ENCODE measurements at places on chromosomes 7 and 10. TPM values are rescaled to one million over a fixed set of nuclear protein-coding genes. Genes with fewer than 3 reads are reported as not detected.

The POLR2J3 gene
- 19.3 TPM for total RNA-seq

The GPR26 gene
- 0.09 TPM for total RNA-seq

The OR6B1 gene
- not detected for total RNA-seq

The CTBP2 gene
- total RNA-seq, result 221 TPM

The NODAL gene
- total RNA-seq, result 6.3 TPM

GRCh38 chr10:22629852-22630233, 84.5 kb downstream of the PIP4K2A start:
- DNase-seq, result no peak

DNA sequence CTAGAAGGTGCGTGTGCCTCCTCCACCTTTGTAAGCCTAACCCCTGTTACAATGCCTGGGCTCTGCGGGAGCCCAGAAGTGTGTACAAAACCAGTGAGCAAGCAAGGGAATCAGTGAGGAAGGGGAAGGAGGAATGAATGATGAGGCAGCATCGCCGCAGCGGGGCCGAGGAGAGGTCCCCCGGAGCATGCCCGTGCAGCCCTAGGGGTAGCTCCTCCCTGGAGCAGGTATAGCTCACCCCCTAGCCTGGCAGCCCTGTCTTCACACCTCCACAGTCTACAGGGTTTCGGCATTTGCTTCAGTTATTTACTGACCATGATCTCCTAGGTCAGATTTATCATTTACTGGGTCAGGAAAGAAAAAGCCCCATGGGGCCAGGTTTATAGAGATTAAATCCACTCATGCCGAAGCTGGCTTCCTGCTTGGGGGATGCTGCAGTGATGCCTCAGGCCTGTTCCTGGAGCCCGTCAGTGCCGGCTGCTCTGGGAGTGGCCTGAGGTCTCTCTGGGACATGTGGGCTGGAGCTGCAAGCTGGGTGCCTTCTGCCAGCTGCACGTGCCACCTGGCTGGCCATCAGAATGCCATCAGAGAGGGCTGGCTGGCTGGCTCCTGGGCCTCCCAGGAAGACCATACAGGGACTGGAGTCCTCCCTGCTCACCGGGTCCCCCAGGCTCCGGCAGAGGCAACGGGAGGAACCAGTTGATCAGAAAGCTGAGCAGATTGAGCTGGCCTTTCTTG, 138.9 kb downstream of the GRK5 start:
- DNase-seq, result no peak

GRCh38 chr7:143199040-143199439, 15.8 kb downstream of the TAS2R39 start:
- DNase-seq, result no peak

DNA sequence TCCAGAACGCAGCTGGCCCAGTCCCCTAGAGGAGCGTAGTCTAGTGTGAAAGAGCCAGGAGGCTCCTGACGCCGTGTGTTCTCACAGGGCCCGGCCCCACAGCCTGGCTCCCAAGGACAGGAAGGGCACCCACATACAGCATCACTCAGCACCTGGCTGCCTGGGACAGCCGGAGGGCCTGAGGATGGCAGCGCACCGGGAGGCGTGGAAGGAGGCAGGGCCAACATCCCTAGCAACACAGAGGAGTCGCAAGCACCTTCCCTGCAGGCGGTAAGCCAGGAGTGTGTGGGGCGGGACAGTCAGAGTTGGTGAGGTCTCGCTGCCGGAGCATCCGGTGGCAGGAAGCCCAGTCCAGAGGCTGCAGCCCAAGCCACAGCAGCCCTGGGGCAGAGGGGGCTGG, 125.8 kb downstream of the MAD1L1 start:
- no peak for DNase-seq

DNA sequence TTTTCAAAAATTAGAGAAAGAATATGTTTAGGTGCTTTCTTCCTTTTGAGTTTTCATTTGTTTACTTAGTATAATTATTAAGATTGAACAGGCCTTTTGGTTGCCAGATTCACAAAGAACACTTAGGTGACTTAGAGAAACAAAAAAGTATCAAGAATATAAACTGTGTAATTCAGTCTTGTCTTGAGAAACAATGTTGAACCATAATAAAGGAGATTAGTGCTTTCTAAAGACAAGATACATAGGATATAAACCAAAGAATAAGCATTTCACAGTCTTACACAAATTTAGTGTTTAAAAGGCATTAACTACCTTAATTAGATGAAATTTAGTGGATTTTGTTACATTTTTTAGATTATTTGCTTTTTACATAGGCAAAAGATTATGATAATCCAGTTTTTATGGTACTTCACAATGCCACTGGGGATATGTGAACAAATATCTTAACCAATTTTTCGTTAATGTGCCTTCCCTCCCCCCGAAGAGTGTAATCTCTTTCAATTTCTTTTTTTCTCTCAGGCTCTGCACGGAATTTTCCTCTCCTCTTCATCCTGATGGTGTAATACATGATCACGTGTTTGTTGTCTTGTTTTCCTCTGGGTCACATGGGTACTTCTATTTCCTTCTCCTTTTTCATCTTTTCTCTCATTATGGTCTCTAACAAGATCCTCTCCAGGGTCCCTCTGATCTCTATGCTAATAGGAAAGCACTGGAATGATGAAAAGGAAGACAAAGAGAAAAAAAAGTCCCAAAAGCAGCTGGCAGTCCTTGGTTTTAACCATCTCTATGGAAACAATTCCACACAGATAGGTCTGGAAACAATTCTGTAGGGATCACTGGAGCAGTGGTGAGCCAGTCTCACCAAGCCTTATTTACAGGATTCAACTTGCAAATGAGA, 3.7 kb upstream of the HNRNPH3 start:
- DNase-seq, result no peak

DNA sequence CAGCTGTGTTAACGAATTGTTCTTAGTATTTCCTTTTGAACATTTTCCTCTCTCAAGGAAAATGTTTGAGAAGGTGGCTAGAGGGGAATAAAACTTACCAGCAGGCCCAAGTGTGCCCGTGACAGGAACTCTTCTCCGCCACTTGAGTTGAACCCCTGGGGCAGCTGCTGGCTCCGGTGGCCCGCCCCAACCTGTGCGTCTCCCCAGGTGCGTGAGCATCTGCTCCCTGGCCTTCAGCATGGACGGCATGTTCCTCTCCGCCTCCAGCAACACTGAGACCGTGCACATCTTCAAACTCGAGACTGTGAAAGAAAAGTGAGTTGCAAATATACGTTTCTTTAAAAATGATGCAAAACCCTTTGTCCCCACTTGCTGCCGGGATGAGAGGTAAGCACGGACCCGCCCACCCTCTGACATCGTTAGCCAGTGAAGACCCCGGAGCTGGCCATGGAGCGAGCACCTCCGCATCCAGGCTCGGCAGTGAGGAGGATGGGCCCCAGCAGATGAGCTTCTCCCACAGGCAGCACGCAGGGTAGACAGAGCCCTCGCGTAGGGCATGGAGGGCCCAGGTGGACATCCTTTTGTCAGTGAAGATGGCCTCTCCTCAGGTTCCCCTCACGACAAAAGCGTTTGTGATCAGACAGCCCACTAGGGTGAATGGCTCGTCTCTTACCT, 35.7 kb downstream of the WIPI2 start:
- no peak for DNase-seq

DNA sequence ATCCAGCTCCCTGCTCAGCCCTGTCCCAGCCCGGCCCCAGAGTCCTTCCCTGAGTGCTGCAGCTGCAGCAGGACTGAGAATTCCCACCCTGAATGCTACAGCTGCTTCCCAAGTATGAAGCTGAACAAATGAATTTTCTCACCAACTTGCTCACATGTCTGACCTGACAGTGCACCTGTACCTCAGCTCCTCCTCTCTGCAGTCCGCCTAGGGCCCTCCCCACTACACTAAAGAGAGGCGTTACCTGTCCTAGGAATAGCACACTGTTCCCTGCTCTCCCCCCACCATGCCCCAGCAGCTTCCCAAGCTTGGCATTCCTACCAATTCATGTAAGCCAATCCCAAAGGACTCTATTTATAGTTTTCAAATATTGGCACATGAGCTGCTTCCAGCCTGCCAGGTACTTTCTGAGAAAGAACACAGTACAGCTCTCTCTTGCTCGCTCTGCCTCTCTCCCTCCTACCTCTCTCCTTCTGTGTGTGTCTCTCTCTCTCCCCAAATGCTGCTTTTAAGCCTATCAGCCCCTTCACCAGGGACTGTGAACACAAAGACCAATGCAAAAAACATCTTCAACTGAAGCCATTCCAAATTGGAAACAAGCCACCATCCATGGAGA, 400.1 kb downstream of the TNS3 start:
- DNase-seq, result no peak

GRCh38 chr7:13604178-13604577, 385.3 kb downstream of the ETV1 start:
- DNase-seq, result no peak

- no peak for DNase-seq
Observed at GRCh38 chr7:22833113-22833855, 10.6 kb upstream of the TOMM7 start.

- no peak for DNase-seq
Observed at GRCh38 chr10:22752272-22752889, 38.0 kb upstream of the PIP4K2A start.
